ENCODE measurements at places on chromosomes 12 and 14.
A peak's percentile ranks its signal among the peaks of the same experiment; 100 is the strongest.

GRCh38 chr14:93332397-93332852 lies 411 bp downstream of the BTBD7 start:
- peak; percentile 43 for DNase-seq

- peak; percentile 79 for DNase-seq
These were observed 31.9 kb downstream of the DAD1 start for GRCh38 chr14:22556990-22557623.

GRCh38 chr12:100258127-100258526 lies 8.8 kb downstream of the DEPDC4 start:
- DNase-seq: no peak

GRCh38 chr14:99320621-99321235 lies 48.7 kb upstream of the BCL11B start:
- no peak for DNase-seq

GRCh38 chr12:109302358-109302757 lies 6.7 kb downstream of the FOXN4 start:
- no peak for DNase-seq

GRCh38 chr12:62214846-62215245 lies 45.4 kb upstream of the USP15 start:
- DNase-seq: no peak

GRCh38 chr12:98208816-98209215 lies 306.6 kb upstream of the TMPO start:
- DNase-seq: no peak

DNA sequence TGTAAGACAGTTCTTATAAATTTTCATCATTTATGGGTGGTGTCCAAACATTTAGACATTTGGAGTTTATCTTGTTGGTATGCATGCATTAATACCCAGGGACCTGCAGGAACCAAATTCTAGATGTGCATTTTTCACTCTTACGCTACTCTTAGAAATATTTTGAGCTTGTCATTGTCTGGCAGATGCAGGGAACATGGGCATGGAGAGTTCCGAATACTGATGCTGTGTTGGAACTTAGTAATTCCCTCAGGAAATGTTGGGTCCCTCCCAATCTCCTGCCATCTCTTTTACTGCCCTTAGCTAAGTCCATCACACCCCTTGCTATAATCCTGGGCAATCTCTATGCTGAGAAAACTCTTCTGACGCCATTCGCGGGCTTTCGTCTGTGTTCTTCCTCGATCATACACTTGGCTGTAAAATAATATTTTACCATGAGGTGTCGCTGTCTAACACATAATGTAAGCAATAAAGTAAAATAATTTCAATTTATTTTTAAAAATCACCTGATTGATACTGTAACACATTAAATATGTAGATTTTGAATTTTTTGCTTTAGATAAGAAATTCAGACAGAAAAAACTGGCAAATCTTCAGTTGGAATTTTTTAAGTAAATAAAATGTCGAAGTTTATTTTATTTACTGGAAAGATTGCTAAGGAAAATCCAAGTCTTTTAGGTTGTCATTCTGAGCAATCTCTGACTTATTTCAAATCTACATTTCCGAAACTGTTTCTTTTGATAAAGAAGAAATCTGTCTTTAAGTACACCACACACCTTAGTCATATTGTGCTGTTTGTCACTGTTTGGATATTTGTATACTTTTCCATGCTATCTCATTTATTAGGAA lies 304.1 kb upstream of the SSTR1 start:
- DNase-seq: peak; percentile 28

DNA sequence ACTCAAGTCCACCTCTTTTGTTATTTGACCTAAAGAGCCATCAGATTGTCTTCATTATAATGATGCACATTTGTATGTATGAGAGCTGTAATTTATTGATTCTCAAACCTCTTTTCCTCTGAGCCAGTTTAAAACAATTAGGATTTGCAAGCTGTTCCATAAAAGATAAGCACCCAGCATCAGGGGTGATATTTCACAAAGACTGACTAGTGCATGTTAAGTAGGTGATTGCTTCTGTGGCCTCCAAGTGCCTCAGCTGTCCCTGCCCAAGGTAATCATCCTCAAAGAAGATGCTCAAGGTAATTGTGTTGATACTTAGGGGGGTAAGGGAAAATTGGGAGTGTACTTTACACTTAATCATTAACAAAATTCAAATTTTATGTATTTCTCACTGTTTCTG lies 18.2 kb downstream of the CEP128 start:
- DNase-seq: no peak

GRCh38 chr12:119642986-119643385 lies 24.9 kb upstream of the PRKAB1 start:
- DNase-seq: no peak
